ENCODE measurements at places on chromosomes 12 and 14.

DNA sequence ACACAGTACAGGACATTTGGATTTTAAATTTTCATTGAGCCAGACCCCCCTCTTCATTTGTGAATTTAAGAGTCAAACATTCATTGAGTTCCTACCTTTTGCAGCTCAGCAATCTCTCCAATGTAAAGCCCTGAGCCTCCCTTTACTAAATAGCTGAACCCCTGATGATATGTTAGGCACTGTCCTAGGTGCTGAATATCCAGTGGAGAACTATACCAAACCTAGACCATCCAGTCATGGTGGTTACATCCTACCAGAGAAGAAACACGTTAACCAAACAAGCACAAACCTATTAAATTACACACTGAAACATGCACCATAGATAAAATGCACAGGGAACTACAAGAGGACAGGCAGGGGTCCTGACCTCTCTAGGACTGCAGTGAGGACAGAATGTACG, 1585.3 kb upstream of the TMEM132C start:
- DNase-seq = peak; percentile 49

GRCh38 chr12:67155863-67156262, 113.3 kb upstream of the CAND1 start:
- DNase-seq = peak; percentile 11

- DNase-seq = no peak
Observed at GRCh38 chr14:68105816-68106215, 286.2 kb downstream of the RAD51B start.

DNA sequence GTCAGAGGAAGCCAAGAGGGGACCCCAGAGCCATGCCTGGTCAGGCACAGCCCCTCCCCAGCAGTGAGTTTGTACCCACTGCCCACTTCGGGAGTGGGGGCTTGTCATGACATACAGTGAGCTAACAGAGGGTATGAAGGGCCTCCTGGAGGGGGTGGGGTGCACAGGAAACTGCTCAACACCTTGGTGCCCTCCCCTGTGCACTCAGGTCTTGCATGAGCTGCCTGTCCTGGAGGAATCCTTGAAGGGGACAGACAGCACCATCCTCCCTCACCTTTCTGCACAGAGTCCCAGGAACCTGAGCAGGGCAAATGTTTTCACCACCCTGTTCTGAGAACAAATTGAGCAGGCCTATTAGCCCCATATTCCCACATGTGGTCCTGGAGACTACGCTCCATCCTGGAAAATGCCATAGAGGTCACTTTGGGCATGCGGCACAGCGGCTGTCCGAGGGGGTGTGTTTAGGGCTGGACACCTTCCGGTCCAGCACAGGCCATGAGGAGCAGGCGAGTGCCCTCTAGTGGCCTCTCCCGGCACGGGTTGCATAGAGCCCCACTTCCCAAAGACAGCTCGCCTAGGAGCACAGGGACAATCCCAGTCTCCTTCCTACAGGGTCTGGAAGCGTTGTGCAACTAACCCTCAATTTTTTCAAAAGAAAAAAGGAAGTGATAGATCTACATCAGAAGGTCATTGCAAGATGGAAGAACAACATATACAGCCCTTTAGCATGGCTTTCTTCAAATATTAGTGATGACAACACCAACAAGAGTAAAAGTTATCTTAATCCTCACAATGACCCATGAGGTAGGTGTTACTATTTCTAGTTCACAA, 31.9 kb upstream of the ZFP36L1 start:
- peak; percentile 75 for DNase-seq

DNA sequence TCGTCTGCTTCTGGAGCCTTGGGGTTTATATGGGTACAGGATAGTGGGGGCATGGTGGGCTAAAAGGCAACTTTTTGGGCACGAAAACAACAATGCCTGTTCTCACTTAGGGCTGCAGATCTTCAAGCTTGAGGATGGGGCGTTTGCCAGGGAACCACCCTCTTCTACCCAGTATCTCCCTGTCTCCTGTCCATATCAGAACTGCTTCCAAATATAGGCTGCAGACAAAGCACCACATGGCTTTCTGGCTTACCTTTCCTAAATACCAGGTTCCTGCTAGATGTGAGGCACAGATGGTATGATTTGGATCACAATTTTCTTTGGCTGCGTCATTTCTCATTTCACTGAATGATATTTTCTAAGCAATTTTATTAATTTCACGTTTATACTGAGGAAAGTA, 70.4 kb downstream of the CMAS start:
- DNase-seq = no peak

- no peak for DNase-seq
Observed at GRCh38 chr12:45974171-45974719, 16.1 kb downstream of the SCAF11 start.

GRCh38 chr14:101323111-101323510, 238.2 kb upstream of the DIO3 start:
- no peak for DNase-seq

- DNase-seq = no peak
Observed at GRCh38 chr14:67170660-67171059, 18.6 kb upstream of the GARIN2 start.
